ENCODE measurements at places on chromosomes 7 and 10.

DNA sequence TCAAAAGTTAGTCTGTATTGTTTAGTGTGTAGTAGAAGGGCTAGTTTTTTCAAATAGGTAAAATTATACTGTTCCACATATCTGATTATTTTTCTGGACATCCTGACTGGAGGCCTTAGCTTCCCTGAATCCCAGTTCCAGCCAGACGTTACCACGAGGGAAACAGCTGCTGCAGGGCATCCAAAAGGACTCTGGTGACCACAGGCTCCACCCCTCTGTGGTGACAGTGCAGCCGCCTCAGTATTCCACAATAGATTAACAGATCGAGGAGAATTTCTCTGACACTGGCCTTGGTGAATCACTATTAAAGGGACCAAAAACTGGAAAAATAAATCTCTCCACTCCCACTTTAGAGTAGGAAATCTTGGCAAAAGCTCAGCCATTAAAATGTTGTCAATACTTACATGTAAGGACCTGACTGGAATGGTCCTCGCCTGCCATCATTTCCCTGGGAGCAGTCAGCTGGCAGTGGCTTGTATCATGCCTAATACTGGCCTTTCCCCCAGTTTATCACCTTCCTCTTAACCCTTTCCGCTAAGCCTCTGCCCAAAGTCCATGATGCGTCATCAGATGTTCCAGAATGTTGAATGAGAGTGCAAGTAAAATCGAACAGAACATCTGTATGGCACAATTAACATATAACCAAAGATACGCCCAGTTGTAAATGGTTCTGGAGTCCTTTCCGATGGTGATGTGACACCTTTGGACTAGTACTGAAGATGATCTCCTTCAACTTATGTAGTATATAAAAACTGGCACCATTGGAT, 31.6 kb downstream of the ENO4 start:
- no peak for DNase-seq

- DNase-seq = no peak
These were observed 116.2 kb upstream of the GPR26 start for GRCh38 chr10:123549761-123550454.

DNA sequence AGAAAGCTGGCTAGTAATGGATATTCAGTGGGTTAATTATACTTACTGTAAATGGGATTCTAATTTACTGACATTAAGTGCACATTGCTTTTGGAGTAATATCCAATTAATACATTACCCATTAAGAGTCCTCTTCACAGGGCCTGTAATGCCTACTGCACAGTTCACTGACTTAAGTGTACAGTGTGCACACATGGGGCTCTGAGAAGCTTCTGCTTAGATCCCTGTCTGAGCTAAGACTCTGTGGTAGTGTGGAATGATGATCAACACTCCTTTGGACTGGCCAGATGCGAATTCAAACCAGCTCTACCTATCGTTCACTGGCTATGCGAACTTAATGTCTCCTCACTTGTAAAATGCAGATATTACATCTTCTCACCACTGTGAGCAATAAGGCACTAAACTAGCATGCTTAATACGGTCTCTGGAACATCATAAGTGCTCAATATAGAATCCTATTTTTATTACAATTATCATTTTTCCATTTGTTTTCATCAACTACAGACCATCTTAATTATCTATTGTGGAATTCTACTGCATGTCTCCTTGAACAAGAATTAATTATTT, 53.8 kb upstream of the SEC61G start:
- DNase-seq = no peak

GRCh38 chr10:75034131-75034512, 77.3 kb upstream of the SAMD8 start:
- no peak for DNase-seq

- DNase-seq = peak; percentile 14
These were observed 78.7 kb downstream of the CLEC2L start for GRCh38 chr7:139602143-139602722.

DNA sequence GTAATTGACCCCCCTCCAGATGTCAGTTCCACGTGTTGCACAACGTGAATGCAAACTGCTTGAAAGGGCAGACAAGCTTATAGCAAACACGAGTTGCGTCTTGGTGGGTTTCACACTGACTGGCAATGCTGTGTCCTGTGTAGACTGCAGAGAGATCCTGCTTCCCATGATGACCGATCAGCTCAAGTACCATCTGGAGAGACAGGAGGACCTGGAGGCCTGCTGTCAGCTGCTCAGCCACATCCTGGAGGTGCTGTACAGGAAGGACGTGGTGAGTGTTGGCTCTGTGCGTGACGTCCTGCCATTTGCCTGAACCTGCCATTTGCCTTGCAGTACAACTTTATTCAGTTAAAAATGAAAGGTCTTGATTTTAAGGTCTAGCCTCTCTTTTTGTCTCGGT, 71.1 kb downstream of the INSYN2A start:
- no peak for DNase-seq

DNA sequence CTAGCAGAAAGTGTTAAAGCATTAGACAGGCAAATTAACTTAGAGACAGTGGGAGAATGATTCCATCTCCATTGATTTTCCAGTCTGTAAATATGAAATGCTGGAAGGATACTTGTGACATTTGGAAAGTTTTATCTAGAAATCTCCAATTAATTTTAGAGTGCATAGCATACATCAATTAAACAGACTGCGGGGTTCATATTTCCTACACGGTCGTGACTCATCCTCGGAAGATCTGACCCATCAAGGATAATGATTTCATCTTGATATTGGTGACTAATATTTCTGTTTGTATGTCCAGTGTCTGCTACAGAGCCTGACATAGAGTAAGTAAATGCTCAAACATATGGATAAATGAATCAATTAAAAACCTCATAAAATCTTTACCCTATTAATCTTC, 474.9 kb downstream of the KCNMA1 start:
- DNase-seq = no peak

GRCh38 chr10:42593284-42593683, 45.1 kb downstream of the ZNF33B start:
- no peak for DNase-seq

DNA sequence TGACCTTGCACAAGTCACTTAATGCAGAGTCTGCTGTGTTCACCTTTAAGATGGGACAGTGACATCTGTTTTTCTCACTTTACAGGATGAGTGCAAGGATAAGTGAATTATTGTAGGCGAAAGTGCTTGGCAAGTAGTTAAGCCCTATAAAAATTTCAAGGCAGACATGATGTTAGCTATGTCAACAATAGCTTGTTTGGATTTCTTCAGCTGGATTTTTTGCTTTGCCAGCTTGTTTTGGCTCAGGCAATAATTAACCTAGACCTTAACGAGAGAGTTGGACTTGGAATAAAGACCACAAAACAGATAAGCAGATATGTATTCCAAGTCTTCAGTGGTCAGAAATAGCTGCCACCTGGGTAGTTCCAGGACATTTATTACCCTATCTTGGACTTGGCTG, 255.2 kb downstream of the ARL4A start:
- peak; percentile 10 for DNase-seq

GRCh38 chr10:5412277-5412941, at the start of gene NET1:
Gene NET1 (plus strand): TSS chr10:5412557. CDS start chr10:5412693, 136 bp downstream.
- peak; percentile 92 for DNase-seq

GRCh38 chr7:51059504-51060142, 257.0 kb downstream of the COBL start:
- DNase-seq = no peak

DNA sequence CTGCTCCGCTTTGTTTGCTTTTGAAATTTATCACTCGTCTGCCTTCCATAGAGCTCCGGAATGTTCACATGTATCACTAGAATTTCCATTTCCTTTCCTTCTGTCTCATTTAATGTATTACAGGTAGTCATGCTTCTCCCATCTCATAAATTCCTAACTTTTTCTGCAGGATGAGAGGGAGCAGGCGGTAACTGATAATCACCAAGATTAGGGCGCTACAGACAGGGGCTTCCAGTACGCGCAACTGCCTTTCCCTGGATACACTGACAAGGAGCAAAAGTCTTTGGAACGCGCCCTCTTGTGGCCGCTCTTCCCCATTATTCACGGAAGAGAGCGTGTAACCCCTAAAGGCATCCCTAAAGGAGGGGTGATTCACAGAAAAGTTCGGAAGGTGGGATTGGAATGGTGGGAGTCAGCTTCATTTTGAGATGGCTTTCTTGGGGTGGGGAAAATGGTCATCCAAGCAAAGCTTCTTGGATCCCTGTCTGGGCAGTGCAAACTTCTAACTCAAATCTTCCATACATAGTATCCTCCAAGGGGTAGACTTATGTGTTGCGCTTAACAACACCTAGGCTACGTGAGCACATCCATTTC, 6.5 kb downstream of the INHBA start:
- peak; percentile 8 for DNase-seq

- DNase-seq = no peak
These were observed 292.5 kb upstream of the SEMA3C start for GRCh38 chr7:81211204-81211933.

DNA sequence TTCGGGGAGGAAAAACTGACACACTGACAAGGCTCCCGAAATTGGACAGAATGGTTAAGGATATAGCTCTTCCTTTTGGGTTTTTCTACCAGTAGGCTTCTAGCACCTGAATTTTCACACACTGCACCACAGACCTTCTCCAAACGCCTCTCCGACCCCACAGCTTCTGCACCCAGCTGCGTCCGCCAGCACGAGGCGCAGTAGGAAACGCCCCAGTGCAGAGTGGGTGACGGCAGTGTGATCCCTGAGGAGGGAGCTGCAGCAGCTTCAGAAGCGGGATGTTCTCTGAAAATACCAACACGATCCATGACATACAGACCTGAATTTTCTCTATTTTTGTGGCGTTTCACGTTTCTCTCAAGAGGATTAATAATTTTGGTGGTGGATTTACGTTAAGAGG, 25.9 kb downstream of the HSPB1 start:
- no peak for DNase-seq

- DNase-seq = no peak
These were observed 4.6 kb upstream of the C10orf95 start for GRCh38 chr10:102455893-102456471.

DNA sequence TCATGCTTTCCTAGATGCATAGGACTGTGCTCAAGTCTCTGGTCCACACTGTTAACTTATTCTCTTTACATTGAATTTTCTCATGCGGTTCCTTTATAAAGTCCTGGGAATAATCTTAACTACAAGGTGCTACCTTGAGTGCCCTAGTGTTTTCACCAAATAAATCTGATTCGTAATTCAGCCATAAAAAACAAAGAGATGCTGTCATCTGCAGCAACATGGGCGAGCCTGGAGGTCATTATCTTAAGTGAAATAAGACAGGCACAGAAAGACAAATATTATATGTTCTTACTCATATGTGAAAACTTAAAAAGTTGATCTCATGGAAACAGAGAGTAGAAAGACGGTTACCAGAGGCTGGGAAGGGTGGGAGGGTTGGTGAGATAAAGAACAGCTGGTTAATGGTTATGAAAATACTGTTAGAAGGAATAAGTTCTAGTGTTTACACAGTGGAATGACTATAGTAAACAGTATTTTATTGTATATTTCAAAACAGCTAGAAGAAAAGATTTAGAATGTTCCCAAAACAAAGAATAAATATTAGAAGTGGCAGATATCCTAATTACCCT, 38.3 kb downstream of the NT5C3A start:
- no peak for DNase-seq

GRCh38 chr7:155346285-155346684, 48.6 kb downstream of the INSIG1 start:
- DNase-seq = no peak

GRCh38 chr10:97188261-97188711, 2.5 kb upstream of the SLIT1 start:
- peak; percentile 80 for DNase-seq

DNA sequence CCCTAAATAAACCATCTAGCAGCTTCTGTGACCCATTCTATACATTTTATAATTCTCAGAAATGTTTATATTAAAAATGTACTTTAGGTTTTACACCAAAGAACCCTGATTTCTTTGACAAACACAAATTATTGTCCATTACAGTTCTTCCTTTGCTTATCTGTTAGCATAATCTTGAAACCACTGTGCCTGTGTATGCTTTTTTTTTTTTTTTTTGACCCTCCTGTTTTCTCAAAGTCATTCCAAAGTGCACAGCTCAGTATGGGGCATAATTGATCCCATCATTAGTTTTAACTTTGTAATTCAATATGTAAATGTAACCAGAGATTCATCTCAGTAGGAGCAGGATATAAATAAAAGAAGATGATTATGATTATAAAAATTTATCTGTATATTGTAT, 229.3 kb downstream of the DGKB start:
- no peak for DNase-seq

GRCh38 chr7:139923090-139923489, 94.0 kb downstream of the TBXAS1 start:
- no peak for DNase-seq

DNA sequence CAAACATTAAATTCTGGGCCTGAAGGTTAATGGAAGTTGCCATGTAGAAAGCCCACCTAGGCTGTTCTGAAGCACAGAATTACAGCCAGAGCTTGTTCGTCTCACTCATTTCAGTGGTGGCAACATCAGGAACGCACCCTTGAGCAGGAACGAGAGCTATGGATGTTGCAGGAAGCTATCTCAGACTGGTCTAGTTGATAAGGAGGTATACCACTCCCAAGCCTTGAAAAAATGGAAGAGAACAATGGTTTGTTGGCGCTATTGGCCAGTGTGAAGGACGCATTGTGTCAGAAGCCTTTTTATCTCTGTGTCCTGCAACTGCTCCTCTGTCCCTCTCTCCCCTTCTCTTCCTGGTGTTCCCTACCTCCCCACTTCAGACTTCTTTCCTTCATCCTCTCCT, 60.9 kb upstream of the RAPGEF5 start:
- DNase-seq = no peak

DNA sequence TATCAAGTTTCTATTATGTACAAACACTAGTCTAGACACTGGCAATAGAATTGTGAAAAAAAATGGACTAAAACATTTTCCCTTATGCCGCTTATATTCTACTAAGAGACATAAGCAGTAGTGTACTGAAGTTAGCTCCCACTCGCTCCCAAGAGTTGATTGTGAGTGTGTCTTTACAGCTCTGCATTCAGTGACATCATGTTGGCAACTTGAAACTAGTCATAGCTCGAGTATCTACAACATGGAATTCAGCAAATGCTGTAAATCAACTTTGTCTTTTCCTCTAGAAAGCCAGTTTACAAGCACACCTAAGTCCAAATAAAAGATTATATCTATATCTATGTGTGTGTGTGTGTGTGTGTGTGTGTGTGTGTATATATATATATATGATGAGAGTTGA, 58.8 kb upstream of the MAGI2 start:
- no peak for DNase-seq

- no peak for DNase-seq
These were observed 318.9 kb downstream of the IPMK start for GRCh38 chr10:57948796-57949195.

- DNase-seq = peak; percentile 58
These were observed 30.1 kb downstream of the SEMA3D start for GRCh38 chr7:85156661-85157208.

- DNase-seq = peak; percentile 24
These were observed 411.5 kb upstream of the ZMIZ1 start for GRCh38 chr10:78657163-78657861.
